ENCODE measurements at places on chromosomes 11 and 22.
A peak's percentile ranks its signal among the peaks of the same experiment; 100 is the strongest.

GRCh38 chr22:45612451-45612901 lies 59.2 kb upstream of the ATXN10 start:
- no peak for DNase-seq

DNA sequence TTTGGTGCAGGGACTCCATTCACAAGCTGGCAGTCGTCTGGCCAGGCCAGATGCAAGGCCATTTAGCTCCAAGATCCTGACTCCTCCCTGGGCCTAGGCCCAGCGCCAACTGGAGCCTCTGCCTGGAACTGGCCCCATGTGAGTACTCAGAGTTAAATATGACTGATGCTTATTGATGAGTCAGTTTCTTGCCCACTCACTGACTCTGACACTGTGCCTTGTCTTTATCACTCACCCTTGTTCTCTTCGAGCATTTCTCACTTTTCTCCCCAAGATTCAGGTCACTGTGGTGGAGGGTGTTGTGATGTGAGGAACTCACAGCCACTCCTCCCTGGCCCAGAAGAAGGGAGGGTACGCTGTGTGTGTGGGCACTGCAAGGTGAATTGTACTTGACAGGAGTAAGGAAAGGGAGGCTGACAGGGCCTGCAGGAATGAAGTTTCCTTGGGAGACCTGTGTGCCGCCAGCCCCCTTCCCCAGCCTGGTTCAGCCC lies 23.2 kb upstream of the ST3GAL4 start:
- no peak for DNase-seq

- no peak for DNase-seq
Measured at GRCh38 chr11:91792779-91793262, 431.8 kb upstream of the FAT3 start.

DNA sequence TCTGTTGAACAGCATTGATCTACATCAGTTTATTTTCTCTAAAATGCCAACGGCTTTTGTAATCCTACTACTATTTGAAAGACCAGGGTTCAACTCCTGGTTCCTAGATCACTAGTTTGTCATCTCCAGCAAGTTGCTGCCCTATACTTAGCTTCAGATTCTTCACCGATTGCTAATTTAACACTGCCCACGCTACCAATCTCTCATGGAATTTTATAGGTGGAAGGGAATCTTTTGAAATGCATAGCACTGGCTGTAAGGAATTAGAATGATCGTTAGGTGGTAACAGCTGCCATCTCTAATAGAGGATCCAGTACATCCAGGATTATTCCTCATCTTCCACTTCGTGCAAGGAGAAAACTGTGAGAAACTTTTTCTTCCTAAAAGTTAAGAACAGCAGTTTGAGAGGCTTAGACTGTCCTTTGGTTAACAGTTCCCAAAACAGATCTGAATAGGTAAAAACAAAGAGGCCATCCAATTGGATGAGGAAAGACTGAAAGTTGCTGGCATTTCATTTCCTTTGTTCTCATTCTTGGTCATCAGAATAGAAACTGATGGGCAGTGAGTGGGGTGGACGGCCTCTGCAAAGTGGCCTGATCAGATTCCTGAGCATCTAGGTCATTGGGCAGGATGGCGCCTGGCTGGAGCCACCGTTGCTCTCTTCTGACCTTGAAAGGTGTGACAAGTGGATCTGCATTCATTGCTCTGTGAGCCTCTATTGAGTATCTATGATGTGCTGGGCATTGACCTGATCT lies 236.3 kb upstream of the SORL1-AS1 start:
- no peak for DNase-seq

GRCh38 chr11:32092581-32093170 lies 1.8 kb downstream of the RCN1 start:
- DNase-seq, result no peak

DNA sequence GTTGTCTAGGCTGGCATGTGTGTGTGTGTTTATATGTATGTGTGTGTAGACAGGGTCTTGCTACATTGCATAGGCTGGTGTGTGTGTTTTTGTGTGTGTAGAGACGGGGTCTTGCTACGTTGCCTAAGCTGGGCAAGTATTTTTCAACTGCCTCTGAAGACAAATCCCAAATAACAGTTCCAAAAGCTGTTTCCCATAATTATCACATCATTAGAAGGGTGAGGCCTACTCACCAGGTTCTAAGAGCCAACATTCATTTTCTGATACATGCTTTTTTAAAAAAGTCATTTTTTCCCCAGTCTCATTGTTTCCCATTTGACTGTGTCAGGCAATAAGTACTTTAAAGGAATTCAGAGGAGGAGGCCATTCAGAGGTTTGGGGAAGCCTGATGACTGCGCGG lies 22.8 kb downstream of the SAA1 start:
- DNase-seq, result no peak

- no peak for DNase-seq
Measured at GRCh38 chr11:111634981-111635705, 32.9 kb downstream of the SIK2 start.

DNA sequence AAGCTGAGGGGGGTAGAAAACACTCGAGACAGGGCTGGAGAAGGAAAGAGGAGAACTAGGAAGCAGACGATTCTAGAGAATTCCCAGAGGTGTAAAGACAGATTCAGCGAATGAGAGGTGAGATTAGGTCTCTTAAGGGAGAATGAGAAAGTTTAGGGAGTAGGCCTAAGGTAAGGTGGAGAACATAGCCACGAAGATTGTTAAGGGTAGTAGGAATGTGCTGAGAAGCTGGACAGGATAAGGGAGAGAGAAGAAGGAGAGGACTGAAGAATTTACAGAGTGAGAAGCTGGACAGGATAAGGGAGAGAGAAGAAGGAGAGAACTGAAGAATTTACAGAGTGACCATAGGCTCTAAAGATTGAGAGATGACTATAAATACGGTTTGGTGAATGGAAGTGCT lies 908 bp downstream of the PPME1 start:
- DNase-seq, result no peak

GRCh38 chr11:62399172-62399877 lies 19.5 kb upstream of the SCGB1A1 start:
- no peak for DNase-seq

- no peak for DNase-seq
Measured at GRCh38 chr11:57310630-57311086, 14.1 kb downstream of the TNKS1BP1 start.

DNA sequence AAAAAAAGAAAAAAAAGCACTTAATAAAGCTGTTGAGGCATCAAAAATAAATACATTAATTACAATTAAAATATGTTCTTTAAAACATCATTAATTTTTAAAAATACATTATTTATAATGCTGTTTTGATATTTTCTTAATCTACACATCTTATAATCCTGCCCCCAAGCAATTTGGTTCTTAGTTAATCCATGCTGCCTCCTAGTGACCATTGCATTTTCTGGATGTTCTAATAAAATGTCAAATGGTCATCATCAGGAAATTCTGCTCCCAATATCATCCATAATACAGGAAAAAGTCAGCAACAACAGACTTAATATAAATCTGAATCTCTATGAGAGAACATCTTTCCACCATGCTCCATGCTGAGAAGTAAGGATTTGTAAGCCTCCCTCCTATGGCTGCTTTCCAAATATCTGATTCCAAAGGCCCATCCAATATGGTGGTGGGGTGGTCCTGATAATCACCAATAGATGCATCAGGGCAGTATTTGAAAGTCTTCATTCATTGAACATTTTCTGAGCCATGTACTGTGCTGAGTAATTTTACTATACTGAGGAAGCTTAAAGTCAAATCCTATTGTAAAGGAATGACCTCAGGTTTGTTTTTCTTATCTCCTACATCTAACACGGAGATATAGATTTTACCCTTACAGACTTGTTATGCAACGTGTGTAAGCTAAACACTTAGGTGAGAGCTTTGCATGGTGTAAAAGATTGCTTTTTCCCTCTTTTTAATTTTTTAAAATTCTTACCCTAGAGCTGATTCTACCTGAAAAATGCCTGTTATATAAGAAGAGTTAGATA lies 124.7 kb upstream of the BMAL1 start:
- peak; percentile 2 for DNase-seq

GRCh38 chr11:8067929-8068575 lies 13.0 kb upstream of the TUB start:
- DNase-seq, result no peak

DNA sequence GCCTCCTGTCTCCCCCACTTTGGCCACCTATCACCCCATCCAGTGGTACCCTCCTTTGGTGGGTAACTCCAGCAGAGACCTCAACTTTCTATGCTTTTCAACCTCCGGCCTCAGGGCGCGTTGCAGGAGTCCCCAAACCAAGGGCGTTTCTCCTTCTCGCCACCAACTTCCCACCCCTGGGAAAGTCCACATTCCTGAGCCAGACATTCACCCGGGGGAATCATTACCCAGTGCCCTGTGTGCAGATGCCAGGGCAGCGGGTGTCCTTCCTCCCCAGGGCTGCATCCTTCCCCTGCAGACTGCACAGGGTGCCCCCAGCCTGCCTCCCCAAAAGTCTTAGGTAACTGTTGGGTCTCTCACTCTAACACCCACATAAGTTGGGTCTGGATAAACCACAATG lies 26.4 kb downstream of the MYEOV start:
- no peak for DNase-seq

DNA sequence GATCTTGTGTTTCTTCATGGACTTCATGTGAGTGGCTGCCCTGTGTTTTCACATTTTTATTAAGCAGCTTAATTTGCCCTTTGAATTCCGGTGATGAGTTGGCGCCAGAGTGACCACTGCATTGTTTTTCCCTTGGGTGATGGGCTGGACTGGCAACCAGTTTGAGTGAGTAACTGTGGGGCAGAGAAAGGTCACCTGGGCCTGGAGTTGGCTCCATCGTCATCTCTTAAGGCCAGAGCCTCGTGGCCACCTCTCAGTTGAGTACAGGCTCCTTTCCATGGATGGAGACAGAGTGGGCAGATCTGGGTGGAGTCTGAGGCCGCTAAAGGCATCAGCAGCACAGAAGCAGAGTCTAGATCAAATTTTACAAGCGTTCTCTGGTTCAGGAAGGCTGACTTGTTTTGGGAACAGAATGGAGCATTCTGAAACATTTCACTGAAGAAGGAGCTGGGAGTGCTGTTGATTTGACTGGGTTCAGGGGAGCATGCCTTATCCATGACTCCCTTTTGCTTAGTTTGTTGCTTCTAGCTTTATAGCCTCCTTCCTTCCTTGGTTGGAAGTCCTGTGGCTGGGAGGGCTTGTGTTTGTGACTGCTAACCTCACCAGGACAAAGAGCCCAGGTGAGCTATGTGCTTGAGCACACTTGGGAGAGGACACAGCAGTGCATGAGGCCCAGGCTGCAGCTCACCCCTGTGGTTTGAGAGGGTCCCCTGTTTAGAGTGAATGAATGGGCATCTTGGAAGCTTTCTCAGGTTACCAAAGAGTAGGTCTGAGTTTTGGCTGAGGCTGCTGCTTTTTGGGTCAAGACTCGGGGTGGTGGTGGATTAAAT lies 7.8 kb downstream of the BCR start:
- DNase-seq, result no peak

DNA sequence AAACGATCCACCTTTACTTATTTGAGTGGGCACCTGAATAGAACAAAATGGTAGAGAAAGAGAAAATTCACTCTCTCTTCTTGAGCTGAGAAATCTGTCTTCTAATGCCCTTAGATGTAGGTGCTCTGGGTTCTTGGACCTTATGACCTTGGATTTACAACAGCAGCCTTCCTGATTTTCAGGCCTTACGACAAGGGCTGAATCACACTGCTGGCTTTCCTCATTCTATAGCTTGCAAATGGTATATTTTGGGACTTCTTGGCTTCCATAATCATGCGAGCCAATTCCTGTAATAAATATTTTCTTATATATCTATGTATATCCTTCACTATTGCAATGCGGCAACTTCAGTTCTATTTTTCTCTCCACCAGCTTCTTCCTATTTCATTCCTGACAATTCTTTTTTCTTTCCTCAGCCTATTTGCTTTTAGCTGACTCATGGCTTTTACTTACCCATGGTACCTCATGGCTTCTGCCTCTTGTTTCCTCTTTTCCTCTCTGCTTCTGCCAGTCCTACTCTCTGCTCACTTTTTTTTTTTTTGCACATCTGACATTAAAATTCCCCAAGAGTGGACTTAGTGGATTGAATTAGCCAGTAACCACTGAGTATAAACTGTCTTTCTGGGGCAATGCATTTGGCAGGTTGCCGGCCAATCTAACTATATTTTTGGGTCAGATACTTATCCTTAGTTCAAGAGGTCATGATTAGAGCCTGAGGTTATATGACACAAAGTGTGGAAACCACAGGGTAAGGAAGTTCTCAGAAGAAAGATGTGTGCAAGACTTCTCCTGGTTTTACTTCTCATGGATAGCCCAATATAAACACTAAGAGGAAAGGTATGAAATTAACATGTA lies 359.5 kb downstream of the TMEM135 start:
- no peak for DNase-seq

GRCh38 chr11:129444274-129444673 lies 68.6 kb downstream of the BARX2 start:
- no peak for DNase-seq

DNA sequence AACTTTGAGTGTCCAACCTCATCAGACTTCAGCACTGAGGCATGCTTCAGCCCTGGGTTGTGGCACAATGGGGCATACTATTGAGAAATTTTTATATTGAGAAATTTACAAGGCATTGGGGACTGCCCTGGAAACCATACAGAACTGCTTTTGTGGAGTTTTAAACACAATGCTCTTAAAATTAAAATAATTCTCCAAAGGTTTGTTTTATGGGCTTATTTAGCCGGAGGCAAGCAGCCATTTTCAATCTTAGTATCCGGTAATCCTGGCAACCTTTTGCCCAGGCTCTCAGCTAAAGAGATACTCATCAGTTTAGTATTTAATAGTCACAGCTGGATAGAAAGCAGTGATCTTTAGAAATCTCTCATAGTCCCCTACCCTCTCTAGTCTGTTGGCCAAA lies 3.1 kb upstream of the EXPH5 start:
- DNase-seq, result no peak

DNA sequence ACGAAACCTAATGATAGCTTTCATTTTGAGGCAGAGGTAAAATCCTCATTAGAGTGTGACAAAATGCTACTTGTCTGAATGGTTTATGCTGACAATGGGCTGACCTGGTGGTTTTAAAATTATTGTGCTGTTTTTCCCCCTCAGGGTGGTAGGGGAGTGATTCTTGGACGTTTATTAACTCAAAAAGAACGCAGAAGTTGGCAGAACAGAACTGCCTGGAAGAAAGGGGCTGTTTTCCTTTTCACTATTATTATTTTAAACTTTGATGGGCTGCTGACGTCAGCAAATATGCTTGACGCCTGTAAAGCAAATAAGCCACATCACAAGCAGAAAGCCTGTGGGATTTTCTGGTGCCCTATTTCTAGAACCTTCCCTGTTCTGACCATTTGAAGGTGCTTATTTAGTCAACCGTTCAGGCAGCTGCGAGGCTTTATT lies 4.0 kb downstream of the RASSF10 start:
- DNase-seq, result no peak

DNA sequence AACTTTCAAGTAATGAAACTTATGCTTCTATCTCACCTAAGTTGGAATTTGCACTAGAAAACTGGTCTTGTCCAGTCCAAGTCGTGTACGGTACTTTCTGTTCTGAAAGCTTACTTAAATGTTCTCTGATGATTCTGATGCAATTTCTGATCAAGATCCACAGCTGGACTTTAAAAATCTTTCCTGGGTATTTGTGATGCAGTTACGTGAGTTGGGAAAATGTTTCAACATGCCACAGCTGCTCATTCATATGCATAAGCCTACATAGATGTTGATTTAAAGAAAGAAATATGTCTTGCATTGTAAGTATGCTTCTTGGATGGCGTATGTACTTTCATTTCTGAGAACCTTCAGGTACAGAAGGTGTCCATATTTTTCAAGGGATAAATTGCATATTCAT lies 493.7 kb upstream of the CCDC90B start:
- DNase-seq, result no peak

GRCh38 chr11:1943977-1944376 lies 3.2 kb upstream of the MRPL23 start:
- no peak for DNase-seq

- no peak for DNase-seq
Measured at GRCh38 chr11:22674470-22675439, 8.3 kb downstream of the GAS2 start.

GRCh38 chr22:42060489-42060888 lies 10.1 kb downstream of the NAGA start:
- DNase-seq, result no peak
